CD4-positive, CD25-positive, alpha-beta regulatory T cell (primary cell): ENCODE measurements at places on chromosomes 16 and 17. TPM values are rescaled to one million over a fixed set of nuclear protein-coding genes. Genes with fewer than 3 reads are reported as not detected.

- no peak for DNase-seq
These were observed 378.3 kb downstream of the CDH13 start for GRCh38 chr16:83004868-83005652.

GRCh38 chr17:10013365-10014112, 108.5 kb upstream of the RCVRN start:
- DNase-seq: no peak

The LRRC37A gene
- total RNA-seq: 33.0 TPM

DNA sequence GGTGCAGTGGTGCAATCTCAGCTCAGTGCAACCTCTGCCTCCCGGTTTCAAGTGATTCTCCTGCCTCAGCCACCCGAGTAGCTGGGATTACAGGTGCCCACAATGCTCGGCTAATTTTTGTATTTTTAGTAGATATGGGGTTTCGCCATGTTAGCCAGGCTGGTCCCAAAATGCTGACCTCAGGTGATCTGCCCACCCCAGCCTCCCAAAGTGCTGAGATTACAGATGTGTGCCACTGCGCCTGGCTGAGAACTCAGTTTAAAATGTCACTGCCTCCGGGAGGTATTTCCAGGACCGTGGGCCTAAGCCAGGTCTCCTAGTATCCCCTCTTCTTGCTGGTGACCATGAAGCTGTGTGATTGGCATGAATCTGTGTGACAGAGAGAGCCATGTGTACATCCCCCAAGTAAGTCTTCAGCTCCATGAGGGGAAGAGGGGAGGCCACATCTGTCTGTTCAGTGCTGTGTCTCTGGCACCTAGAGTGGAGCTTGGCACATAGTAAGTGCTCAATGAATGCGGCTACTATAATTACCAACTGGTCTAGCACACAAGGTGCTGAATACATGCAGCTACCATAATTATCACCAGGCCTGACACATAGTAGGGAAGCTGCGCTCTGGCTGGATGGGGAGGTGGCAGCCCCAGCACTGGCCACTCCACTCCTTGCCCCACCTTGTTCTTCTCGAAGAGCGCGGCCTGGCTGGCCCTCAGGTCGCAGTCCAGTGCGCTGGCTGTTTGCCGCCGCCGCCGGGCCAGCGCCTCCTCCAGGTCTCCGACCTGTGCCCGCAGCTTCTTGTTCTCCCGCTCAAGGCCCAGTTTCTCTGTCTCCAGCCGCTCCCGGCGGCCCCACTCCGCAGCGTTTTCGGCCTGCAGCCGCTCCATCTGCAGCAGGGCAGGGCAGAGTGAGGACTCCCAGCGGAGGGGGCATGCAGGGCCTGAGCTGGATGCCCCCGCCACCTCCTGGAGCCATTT, 18.7 kb downstream of the CCDC102A start:
- no peak for DNase-seq

DNA sequence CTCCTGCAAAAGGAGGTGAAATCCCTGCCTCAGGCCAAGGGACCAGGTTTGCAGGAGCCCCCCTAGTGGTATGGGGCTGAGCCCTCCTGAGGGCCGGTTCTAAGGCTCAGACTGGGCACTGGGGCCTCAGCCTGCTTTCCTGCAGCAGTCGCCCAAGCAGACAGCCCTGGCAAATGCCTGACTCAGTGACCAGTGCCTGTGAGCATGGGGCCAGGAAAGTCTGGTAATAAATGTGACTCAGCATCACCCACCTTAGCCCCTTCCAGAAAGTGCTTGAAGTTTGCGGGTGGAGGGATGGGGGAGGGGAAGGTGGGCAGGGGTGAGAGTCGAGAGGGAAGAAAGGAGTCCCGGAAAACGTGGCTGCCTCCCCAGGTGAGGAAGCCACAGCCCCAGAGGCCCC, 2.1 kb downstream of the MC1R start:
- no peak for DNase-seq

GRCh38 chr16:88467541-88467944, 14.5 kb downstream of the ZFPM1 start:
- no peak for DNase-seq

The CHST4 gene
- total RNA-seq: not detected

The FOXN1 gene
- not detected for total RNA-seq

GRCh38 chr17:68785565-68786486, 169.4 kb downstream of the ABCA8 start:
- no peak for DNase-seq

DNA sequence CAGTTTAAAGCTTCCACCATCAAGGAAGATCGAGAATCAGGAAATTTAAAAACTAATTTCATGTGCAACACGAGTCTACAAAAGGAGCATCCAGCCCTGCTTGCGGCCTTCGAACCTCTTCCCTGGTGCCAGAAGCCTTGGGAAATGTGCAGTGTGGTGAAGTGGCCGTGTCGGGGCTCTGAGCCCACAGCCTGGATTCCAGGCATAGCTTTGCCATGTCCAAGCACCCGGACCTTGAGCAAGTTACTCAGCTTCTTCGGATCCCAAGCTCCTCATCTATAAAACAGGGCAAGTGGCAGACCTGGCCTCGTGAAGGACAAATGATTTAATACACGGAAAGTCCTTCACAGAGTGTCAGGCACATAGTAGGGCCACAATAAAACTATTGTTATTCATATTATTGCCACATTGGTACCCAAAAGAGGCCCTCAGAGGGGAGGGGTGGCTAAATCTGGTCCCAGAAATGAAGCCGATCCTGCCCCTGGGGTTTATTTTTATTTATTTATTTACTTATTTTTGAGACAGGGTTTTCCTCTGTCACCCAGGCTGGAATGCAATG, 34.8 kb downstream of the COTL1 start:
- no peak for DNase-seq
